AG04450 (cell line): ENCODE measurements at places on chromosomes 12 and 14.

- peak; percentile 98 for DNase-seq
Measured at GRCh38 chr12:67268335-67268895, 743 bp upstream of the CAND1 start.

DNA sequence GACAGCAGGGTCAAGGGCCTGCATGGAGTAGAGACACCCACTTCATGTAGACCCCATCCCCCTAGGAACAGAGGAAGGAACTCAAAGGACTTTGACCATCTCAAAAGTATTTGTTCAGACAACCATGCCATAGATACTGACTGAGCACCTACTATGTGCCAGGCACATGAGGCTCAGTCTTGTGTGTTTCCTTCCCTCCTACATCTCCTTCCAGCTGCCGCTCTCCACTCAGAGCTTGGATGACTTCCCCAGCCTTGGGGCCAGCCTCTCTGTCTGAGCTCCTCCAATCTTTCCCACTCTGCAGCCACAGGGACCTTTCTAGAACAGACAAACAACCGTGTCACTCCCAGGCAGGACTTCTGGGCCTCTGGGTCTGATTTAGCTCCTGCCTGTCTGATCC lies 2.5 kb downstream of the TRPV4 start:
- DNase-seq = no peak

DNA sequence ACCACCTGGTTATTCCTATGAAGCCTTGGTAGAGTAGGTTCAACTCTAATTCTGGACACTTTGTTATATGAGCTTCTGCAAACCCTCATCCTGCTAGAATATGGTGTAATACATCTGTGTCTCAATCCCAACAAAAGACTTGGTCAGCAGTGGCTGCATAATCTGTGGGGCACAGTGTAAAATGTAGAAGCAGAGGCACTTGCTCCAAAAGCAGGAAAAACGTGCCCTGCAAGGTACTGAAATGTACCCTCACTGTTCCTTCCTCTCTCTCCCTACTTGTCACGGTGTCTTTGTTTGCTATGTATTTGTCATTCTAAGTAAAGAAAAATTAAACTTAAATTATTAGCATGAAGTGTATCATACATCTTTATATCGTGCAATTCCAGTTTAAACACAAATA lies 267.9 kb downstream of the BCL11B start:
- DNase-seq = no peak

DNA sequence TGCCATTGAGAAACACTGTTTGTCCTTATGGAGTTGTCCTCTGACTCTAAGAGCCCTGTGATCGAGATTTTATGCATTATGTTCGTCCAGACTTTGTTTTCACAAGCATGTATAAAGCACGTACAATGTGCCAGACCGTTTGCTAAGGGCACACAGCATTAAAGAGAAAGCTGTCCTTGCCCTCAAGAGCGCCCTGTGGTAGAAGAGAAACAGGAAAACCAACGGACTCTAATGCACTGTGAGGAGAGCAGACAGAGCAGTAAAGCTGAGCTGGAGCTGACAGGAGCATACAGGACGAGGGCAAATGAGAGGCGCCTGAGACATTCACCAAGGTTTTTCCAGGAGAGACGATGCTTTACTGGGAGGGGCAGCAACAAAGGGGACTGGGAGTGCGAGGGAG lies 66.2 kb upstream of the OVCH1 start:
- no peak for DNase-seq

GRCh38 chr14:54722791-54723432 lies 156.0 kb downstream of the SAMD4A start:
- no peak for DNase-seq

DNA sequence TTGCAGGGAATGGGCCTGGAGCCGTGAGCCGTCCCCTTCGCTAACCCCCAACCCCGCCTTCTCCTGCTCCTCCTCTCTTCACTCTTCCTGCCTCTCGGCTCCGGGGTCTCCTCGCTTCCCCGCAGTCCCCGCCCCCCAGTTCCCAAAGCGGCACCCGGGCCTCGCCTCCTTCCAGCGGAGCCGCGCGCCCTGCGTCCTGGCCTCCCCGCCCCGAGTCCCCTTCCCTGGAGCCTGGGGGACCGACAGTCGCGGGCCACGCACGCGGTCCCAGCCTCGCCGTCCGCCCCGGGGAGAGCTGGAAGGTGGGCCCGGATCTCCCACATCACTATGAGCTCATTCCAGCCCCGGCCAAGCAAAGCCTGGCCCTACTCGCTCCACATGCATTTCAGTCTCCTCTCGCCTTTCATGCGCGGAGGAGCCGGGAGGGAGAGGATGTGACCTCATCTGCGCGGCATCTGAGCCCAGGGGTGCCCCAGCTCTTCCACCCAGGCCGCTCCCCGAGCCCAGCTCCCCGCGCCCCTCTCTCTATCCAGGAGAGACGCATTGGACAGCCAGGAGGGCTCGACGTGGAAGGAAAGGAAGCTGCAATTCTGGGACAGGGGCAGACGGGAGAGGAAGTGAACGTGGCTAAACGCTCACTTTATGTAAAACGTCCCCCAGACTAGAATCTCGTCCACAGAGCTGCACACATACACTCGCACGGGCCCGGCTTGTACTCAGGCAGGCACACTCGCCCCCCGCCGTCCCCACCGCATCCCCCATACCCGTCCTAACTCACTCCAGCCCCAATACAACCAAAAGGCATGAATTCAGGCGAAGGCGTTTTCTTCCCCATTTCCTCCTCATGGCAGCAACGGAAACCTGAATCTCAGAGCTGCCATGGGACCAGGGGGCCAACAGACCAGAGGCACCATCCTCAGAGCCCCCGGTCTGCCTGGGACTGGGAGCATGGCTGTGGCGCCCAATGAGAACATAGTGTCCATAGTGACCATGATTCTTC lies 108.7 kb upstream of the CCND2 start:
- DNase-seq = peak; percentile 44

GRCh38 chr14:104084251-104085002 lies 1.1 kb upstream of the ASPG start:
- DNase-seq = no peak

- DNase-seq = no peak
Measured at GRCh38 chr14:94582851-94583250, 1.6 kb downstream of the SERPINA5 start.

GRCh38 chr12:68335462-68335861 lies 3.3 kb upstream of the MDM1 start:
- DNase-seq = no peak

- DNase-seq = no peak
Measured at GRCh38 chr14:64639340-64639821, 64.8 kb upstream of the PLEKHG3 start.

GRCh38 chr12:88764781-88765480 lies 184.7 kb upstream of the KITLG start:
- DNase-seq = no peak

- no peak for DNase-seq
Measured at GRCh38 chr12:20801035-20801434, 9.5 kb upstream of the SLCO1B3 start.

- no peak for DNase-seq
Measured at GRCh38 chr14:55819610-55820304, 239.8 kb downstream of the KTN1 start.

DNA sequence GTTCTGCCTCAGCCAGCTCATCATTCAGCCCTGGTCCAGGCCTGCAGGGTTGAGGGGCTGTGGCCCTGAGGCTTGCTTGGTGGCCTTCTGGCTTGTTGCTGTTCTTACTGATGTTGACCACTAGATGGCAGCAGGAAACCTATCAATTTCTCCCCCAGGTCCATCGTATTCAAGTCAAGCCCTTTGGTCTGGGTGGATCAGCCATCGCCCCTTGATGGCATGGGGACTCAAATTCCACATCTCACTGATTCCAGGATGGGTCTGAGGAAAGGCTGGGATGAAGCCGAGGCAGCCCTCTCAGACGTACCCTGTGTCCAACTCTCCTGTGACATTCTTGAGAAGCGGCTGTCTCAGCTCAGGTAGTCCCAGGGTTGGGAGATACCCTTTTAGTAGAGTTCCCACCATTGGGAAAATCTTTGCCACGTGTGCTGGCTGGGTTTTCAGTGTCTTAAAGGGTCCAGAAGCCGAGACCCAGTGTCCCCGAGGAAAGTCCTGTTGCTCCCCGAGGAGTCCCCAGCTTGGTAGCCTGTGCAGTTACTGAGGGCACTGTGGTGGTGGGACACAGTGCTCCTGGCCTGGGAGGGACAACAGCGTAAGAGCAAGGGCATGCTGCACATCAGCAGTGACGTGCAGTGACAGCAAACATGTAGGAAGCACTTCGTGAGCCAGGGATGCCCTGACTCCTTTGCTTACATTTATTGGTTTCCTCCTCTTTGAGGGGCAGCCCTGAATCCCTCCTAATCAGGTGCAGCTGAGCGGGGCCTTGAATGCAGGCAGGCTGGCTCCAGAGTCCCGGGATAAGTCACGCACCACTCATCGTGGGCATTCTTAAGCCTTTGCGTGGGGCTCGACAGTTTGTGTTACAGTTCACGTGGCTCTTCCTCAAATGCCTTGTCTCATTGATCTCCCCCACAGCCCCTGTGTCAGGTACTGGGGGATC lies 58.6 kb downstream of the TSPAN9 start:
- DNase-seq = peak; percentile 66

GRCh38 chr14:104545151-104545941 lies 34.2 kb upstream of the C14orf180 start:
- no peak for DNase-seq

GRCh38 chr12:8453021-8453513 lies 2.7 kb upstream of the CLEC6A start:
- DNase-seq = no peak

- DNase-seq = no peak
Measured at GRCh38 chr12:74620921-74621320, 83.3 kb downstream of the ATXN7L3B start.

- DNase-seq = peak; percentile 43
Measured at GRCh38 chr14:67666750-67667449, 7.5 kb downstream of the VTI1B start.

GRCh38 chr14:102731101-102731870 lies 46.0 kb upstream of the TRAF3 start:
- no peak for DNase-seq

DNA sequence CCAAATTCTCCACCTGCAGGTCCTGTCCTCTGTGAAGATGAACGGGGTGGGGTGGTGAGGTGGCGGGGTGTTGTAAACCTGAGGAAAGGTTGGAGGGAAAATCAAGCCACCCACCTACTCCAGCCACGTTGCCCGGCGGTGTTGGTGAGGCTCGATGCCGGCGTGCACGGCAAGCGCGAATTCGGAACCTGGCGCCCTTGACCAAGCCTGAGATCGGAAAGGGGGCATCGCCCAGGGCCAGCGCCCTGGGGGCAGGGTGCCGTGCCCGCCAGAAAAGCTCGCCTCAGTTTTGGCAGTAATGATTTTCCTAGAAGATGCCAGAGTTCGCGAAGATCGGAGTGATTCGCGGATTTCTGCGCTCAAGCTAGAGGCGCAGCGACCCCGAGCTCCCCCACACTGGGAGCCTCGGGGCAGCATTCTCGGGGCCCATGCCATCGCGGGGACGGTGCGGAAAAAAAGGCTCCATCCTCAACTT lies 817 bp downstream of the STXBP6 start:
- no peak for DNase-seq
